ENCODE measurements at places on chromosomes 16 and 17. TPM values are rescaled to one million over a fixed set of nuclear protein-coding genes. Genes with fewer than 3 reads are reported as not detected.

The PLLP gene
- not detected for total RNA-seq

The KRT27 gene
- total RNA-seq = not detected

The SKAP1 gene
- total RNA-seq = 0.28 TPM

The MTHFSD gene
- 14.0 TPM for total RNA-seq

The TP53I13 gene
- total RNA-seq = 72.2 TPM

The NHLRC4 gene
- total RNA-seq = 1.5 TPM

The FBXW10B gene
- total RNA-seq = 0.92 TPM

The NME2 gene
- 450 TPM for total RNA-seq

The HOXB6 gene
- 5.3 TPM for total RNA-seq

The MARCHF10 gene
- not detected for total RNA-seq

The TOM1L1 gene
- total RNA-seq = 33.7 TPM

The TBC1D28 gene
- total RNA-seq = not detected

The TNFRSF13B gene
- not detected for total RNA-seq

The HP gene
- not detected for total RNA-seq

The RCVRN gene
- not detected for total RNA-seq

The RNF112 gene
- 2.1 TPM for total RNA-seq

The FOXC2 gene
- 4.4 TPM for total RNA-seq

The KRT33B gene
- total RNA-seq = 0.30 TPM

All from smooth muscle cell of the umbilical artery (primary cell).